ENCODE measurements at places on chromosomes 6 and 20.

- DNase-seq = no peak
These were observed 87.5 kb downstream of the ZFP64 start for GRCh38 chr20:52103913-52104545.

DNA sequence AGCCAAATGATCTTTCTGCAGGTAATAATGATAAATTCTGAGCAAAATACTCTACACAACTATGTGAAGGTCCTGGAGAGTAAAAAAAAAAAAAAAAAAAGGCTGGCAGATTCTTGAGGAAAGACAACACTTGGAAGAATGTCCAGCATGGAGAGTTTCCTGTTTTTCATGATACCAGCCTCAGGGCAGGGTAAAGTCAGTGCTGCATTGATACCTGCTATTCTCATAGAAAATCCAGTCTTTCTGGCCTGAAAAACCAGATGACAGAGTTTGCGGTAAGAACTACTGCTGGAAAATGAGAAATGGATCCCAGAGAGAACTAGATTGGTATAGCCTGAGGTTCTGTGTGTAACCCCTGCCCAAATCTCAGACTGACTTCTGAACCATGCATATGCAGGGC is 89.1 kb downstream of the AFG1L start:
- no peak for DNase-seq

DNA sequence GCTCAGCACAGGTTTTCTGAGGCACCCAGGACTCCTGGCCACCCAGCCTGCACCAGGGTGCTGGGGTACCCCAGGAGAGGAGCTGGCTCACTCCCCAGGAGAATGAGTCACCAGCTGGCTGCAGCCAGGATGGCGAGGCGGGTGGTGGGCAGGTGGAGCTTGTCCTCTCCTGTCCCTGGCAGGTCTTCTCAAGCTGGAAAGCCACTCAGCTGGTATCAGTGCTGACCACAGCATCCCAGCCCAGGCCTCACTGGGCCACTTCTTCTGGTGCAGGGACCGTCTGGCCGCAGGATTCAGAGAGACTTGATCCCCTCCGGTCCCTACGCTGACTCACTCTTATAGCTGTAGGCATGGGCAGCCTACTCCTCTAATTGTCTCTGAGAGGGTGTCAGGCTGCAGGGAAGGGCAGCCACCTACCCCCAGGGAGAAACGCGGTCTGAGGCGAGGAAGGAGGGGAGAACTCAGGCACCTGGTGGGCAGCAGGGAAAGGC is 22.2 kb downstream of the TFEB start:
- no peak for DNase-seq

- no peak for DNase-seq
These were observed 267.5 kb downstream of the SMOC2 start for GRCh38 chr6:168708526-168708925.

DNA sequence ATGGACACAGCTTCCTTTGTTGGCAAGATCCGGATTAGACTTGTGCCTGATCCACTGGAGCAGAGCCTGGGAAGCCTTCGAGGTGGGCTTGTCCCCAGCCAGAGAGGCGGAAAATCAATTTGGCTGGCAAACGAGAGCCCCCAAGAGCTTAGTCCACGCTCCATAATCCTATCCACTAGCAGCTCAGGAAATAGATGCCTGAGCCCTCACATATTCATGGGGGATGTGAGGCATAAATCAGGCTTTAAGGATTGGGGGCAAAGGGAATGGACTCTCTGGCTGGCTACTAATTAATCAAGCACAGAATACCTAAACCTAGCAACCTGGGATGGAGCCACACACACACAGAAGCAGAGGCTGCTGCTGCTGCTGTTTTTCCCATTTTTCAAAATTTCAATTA is 137.9 kb downstream of the PKHD1 start:
- DNase-seq = no peak

All from stimulated activated CD4-positive, alpha-beta T cell treated with anti-CD3 and anti-CD28 coated beads, Interleukin-15, amount 100 ng/mL, for 1 hour (primary cell).